Lower lobe of right lung (tissue), 2 donors: ENCODE measurements at places on chromosomes 3 and 15. TPM values are rescaled to one million over a fixed set of nuclear protein-coding genes. Genes with fewer than 3 reads are reported as not detected.

GRCh38 chr15:27126449-27126848, 155.5 kb downstream of the GABRG3 start:
- no peaks in the 10 kb centered on the region for H3K27me3 ChIP-seq
- no peak overlapping the region for H3K4me3 ChIP-seq
- H3K36me3 ChIP-seq, result no peaks in the 10 kb centered on the region
- no peak for DNase-seq
- no peak overlapping the region for H3K27ac ChIP-seq

DNA sequence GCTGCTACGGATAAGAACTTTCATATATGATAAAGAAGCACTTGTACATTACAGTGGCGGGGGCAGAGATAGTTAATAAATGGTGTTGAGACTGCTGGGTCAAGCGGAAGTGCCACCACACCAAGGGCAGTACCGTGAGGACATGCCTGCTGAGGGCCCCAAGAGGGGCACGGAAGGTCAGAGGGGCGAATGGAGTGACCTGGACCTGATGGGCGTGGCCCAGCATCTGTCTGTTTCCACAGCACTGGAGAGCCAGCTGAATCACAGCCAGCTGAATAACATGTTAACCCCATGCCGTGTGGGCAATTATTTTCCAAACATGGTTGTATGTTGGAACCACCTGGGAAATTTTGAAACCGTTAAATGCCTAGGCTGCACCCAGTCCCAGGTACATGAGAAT, 37.2 kb downstream of the ANKDD1A start:
- H3K27ac ChIP-seq, result no peak overlapping the region
- DNase-seq, result no peak
- no peaks in the 10 kb centered on the region for H3K4me1 ChIP-seq
- H3K4me3 ChIP-seq, result no peak overlapping the region

DNA sequence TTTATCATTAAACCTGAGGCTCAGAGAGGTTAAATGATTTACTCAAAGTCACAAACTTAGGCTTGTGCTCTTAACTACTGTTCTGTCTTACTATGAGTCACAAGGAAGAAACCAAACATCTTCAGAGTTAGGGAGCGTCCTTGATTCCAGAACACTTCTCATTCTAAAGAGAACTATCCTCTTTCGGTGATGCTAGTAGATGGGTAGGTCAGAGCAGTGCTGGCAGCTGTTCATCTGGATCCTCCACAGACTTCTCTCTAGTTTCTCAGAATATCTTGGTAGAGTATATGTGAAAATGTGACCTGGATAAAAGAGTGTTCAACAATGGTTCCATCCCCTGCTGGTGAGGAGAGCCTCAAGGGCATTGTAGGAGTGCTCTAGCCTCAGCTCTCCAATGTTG, 3.3 kb downstream of the ARL6IP5 start:
- no peaks in the 10 kb centered on the region for H3K27me3 ChIP-seq
- peak overlapping the region; percentile 92 for H3K4me3 ChIP-seq
- DNase-seq, result no peak
- peaks cover 84% of the 10 kb centered on the region for H3K4me1 ChIP-seq
- H3K36me3 ChIP-seq, result no peaks in the 10 kb centered on the region

GRCh38 chr15:70555713-70556112, 207.6 kb downstream of the UACA start:
- peaks cover 5% of the 10 kb centered on the region for H3K27me3 ChIP-seq
- H3K4me1 ChIP-seq, result peaks cover 16% of the 10 kb centered on the region
- no peak overlapping the region for H3K4me3 ChIP-seq
- no peak for DNase-seq
- no peaks in the 10 kb centered on the region for H3K36me3 ChIP-seq
- H3K27ac ChIP-seq, result no peak overlapping the region

DNA sequence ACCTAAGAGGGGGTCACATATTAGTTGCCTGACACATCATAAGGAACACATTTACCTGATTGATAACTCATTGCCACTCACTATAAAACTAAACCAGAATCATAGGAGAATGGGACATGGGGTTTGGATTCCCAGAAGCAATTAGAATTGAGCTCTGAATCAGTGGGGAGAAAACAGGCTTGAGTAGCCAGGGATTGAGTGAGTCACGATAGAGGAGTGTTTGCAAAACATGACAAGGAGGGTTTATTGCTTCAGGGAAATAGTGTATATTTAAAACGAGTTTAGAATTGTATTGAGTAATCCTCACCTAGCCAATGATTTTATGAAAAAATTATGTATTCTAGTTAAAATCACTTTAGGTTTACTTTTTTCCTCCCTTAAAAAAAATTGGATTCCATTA, 101.1 kb upstream of the THRB start:
- peaks cover 11% of the 10 kb centered on the region for H3K4me1 ChIP-seq
- no peaks in the 10 kb centered on the region for H3K36me3 ChIP-seq
- DNase-seq, result no peak
- H3K27me3 ChIP-seq, result no peaks in the 10 kb centered on the region

DNA sequence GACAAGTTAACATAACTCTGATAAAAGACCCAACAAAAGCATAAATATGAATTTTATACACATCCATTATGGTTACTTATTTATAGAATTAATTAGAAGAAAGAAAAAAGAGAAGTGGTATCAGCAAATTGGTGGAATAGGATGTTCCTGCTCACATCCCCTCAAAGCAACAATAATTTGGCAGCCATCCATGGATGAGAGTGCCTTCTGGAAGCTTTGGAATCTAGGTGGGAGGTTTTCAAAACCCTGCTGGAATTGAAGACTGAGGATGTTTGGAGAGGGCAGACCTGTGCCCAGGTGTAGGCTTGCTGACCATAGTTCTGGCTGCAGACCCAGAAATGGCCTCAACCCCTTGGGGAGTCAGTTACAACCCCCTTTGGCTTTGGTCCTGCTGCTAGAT, 91.2 kb downstream of the EDEM1 start:
- H3K36me3 ChIP-seq, result no peaks in the 10 kb centered on the region
- no peak for DNase-seq
- no peaks in the 10 kb centered on the region for H3K4me1 ChIP-seq
- H3K4me3 ChIP-seq, result no peak overlapping the region
- no peak overlapping the region for H3K27ac ChIP-seq
- no peaks in the 10 kb centered on the region for H3K27me3 ChIP-seq

GRCh38 chr3:50390508-50391224, 31.3 kb upstream of the TMEM115 start:
- H3K4me3 ChIP-seq, result no peak overlapping the region
- no peaks in the 10 kb centered on the region for H3K36me3 ChIP-seq
- peak; percentile 68 for DNase-seq
- peaks cover 13% of the 10 kb centered on the region for H3K4me1 ChIP-seq
- H3K27me3 ChIP-seq, result no peaks in the 10 kb centered on the region
- H3K27ac ChIP-seq, result peak overlapping the region; percentile 24

- no peak overlapping the region for H3K27ac ChIP-seq
- no peak for DNase-seq
- H3K4me3 ChIP-seq, result no peak overlapping the region
- H3K36me3 ChIP-seq, result no peaks in the 10 kb centered on the region
Measured at GRCh38 chr3:100149713-100150415, 35.6 kb upstream of the FILIP1L start.

DNA sequence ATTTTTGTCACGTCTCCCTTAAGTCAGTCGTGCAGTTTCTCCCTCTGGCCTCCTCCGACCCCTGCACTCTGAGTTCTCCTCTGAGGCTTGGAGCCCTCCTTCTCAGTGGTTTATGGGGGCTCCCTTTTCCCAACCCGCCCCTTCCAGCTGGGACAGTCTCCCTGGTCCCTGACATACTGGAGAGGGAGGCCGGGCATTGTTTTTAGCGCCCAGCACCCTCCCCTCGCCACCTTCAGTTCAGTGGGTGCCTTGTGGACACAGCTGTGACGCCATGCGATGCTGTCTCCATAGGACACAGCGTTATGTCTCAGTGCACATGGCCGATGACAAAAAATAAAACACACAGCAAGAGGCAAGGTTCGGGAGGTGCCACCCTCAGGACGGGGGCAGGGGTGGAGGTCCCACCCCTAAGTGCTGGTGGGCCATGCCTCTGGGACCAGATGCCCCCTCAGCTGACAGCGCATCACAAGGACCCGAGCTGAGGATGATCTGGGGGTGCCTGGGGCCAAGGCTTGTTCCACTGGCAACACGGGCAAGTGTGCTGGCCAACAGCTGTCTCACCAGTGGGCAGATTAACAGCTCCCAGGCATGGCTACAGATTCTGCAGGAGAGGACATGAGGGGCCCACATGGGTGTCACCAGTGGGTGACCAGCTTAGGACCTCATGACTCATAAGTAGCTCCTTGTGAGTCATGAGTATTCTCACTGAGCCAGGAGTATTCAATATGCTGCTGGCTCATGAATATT, 81.6 kb downstream of the PLXNA1 start:
- no peak overlapping the region for H3K27ac ChIP-seq
- no peaks in the 10 kb centered on the region for H3K4me1 ChIP-seq
- H3K27me3 ChIP-seq, result peaks cover 4% of the 10 kb centered on the region
- H3K36me3 ChIP-seq, result no peaks in the 10 kb centered on the region
- DNase-seq, result peak; percentile 27
- no peak overlapping the region for H3K4me3 ChIP-seq

- no peaks in the 10 kb centered on the region for H3K36me3 ChIP-seq
- no peak overlapping the region for H3K4me3 ChIP-seq
- H3K27me3 ChIP-seq, result no peaks in the 10 kb centered on the region
- no peak for DNase-seq
- no peaks in the 10 kb centered on the region for H3K4me1 ChIP-seq
Measured at GRCh38 chr3:171251835-171252234, 208.4 kb downstream of the TNIK start.

GRCh38 chr3:181554233-181554765, 157.4 kb upstream of the SOX2 start:
- no peaks in the 10 kb centered on the region for H3K4me1 ChIP-seq
- no peak overlapping the region for H3K27ac ChIP-seq
- H3K4me3 ChIP-seq, result no peak overlapping the region

DNA sequence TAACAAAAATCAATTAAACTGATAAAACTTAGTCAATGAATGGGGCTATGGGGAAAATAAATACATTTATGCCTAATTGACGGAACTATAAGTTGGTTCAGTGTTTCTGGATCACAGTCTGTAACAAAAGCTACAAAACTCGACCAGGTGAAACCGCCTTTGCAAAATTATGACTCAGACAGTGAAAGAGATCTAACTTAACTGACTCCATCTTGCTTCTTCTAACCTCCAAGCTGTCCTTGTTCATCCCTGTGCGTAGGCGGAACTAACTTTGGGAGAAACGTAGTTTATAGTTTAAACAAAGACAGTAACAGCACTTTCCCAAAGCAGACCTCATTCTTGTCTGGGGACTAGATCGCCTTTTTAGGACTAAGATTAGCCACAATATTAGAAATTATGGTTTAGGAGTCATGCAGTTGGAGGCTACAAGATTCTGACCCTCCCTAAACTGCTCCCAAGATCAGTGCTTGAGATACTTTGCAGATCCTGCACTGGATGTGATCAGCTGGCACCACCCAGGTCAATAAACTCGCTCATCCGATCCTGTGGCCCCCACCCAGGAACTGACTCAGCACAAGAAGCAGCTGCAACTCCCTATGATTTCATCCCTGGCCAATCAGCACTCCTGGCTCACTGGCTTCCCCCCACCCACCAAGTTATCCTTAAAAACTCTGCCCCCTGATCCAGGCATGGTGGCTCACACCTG, 7.2 kb upstream of the MFGE8 start:
- no peaks in the 10 kb centered on the region for H3K27me3 ChIP-seq

DNA sequence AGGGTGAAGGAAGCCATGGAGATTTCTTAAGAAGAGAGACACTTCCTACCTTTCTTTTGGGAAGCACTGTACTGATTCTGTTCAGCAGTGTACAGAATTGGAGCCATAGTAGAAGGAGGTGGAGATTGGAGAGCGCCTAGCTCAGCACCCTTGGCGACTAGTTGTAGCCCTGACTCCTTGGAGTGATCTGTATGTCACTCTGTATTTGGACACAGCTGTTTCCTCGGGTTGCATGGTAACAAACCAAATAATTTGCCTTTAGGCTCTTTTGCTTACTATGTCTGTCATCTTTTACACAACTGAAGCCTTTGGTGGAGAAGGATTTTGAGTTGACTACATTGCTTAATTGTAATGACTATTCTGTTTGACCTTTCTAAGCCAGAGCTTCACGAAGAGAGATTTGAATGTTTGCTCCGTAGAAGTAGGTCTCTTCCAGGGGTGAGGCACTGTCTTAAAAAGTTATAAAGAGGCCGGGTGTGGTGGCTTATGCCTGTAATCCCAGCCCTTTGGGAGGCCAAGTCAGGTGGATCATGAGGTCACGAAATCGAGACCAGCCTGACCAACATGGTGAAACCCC, 77.1 kb downstream of the AKAP13 start:
- no peaks in the 10 kb centered on the region for H3K36me3 ChIP-seq
- no peak overlapping the region for H3K27ac ChIP-seq
- no peak for DNase-seq
- peaks cover 20% of the 10 kb centered on the region for H3K4me1 ChIP-seq
- no peaks in the 10 kb centered on the region for H3K27me3 ChIP-seq
- no peak overlapping the region for H3K4me3 ChIP-seq

GRCh38 chr15:58749532-58750337, at the start of gene ADAM10:
ADAM10 (minus strand) TSS chr15:58749707; CDS start chr15:58749534, 173 bp downstream.
- DNase-seq, result peak; percentile 100
- peak within 1 kb of the TSS; percentile 87 for H3K4me3 ChIP-seq
- H3K36me3 ChIP-seq, result no peaks in the 10 kb centered on the region
- peaks cover 26% of the 10 kb centered on the region for H3K4me1 ChIP-seq
- peak within 1 kb of the TSS; percentile 95 for H3K27ac ChIP-seq

GRCh38 chr15:62569460-62570404, 404.6 kb upstream of the C2CD4B start:
- no peak overlapping the region for H3K27ac ChIP-seq
- H3K4me3 ChIP-seq, result no peak overlapping the region
- peaks cover 12% of the 10 kb centered on the region for H3K4me1 ChIP-seq
- peak; percentile 72 for DNase-seq
- H3K27me3 ChIP-seq, result no peaks in the 10 kb centered on the region

- H3K4me1 ChIP-seq, result peaks cover 35% of the 10 kb centered on the region
- DNase-seq, result no peak
- no peak overlapping the region for H3K4me3 ChIP-seq
- H3K36me3 ChIP-seq, result no peaks in the 10 kb centered on the region
Measured at GRCh38 chr3:114452937-114453336, 159.1 kb downstream of the TIGIT start.

TEX55 gene
- total RNA-seq, result not detected

ANP32A gene
- total RNA-seq, result 129 TPM

SAXO2 gene
- total RNA-seq, result 15.8 TPM

GOLGA8A gene
- total RNA-seq, result 89.6 TPM

CRBN gene
- 56.5 TPM for total RNA-seq

DPH6 gene
- total RNA-seq, result 9.2 TPM

GPR160 gene
- 24.4 TPM for total RNA-seq
